M059J (cell line): ENCODE measurements at places on chromosomes 7 and 10.

DNA sequence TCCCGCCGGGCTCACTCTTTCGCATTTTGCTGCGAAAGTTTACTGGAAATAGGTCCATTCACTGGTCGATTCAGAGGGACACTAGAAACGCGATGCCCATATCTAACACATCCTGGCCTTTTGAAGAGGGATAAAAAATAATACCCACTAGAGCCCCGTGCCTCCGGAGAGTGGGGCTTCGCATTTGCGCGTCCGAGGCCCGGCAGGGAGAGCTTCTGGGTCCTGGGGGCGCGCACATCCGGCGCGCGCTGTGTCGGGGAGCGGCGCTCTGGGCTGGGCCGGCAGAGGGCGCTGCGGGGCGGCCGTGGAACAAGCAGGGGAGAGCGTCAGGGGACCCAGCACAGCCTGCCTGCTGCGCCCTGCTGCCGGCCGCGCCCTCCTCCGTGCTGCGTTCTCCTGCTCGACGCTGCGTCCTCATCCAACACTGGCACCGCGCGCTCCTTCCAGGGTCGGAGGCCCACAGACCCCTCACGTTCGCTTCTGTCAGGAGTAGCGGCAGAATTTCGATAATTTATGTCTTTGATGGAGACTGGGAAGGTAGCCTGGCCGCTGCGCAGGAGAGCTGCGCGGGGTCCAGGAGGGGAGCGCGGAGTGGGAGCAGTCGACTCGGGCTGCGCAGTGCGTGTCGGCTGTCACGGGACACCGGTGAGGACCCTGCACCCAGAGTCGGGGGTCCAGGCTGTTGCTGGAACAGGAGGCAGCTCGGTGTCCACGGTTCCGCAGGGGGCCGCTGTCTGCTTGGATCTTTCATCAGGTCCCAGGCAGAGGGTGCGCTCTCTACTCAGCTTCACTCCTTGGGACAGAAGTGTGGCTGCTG is 41.5 kb upstream of the ZNF32 start:
- DNase-seq: peak; percentile 63

GRCh38 chr7:80140388-80140787 is 5.8 kb downstream of the GNAI1 start:
- DNase-seq: no peak

DNA sequence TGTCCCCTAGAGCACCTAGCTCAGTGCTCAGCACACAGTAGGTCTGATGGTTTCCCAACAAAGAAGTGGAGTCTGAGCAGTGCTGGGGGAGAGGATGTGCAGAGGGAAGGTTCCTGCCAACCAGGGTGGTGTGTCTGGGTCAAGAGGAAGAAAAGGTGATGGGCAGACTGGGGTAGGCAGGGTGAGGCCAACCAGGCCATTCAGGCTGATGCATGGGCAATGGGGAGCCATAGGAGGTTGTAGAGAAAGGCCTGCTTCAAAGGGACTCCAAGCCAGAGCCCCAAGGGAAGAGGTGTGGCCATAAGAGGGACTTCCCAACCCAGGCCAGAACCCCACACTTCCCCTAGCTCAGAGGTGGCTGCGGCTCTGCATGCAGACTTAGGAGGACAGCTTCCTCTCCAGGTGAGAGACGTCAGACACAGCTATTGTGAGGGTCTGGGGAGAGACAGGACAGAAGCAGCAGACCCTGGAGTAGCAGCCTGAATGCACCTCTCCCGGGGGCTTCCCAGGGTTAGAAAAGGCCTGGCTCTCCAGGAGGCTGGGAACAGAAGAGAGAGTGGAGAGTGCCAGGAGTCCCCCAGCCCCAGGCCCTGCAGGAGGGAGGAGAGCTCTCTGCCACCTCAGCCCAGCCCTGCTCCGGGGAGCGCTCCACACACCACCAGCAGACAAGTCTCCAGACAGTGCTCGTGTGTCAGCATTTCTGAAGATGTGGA is 87.4 kb upstream of the ZMIZ1 start:
- no peak for DNase-seq

GRCh38 chr10:6770846-6771245 is 190.8 kb upstream of the PRKCQ start:
- peak; percentile 31 for DNase-seq

GRCh38 chr10:86654411-86655172 is at the start of gene OPN4:
OPN4 (plus strand) TSS chr10:86654547; CDS start chr10:86654784, 237 bp downstream.
- peak; percentile 81 for DNase-seq

DNA sequence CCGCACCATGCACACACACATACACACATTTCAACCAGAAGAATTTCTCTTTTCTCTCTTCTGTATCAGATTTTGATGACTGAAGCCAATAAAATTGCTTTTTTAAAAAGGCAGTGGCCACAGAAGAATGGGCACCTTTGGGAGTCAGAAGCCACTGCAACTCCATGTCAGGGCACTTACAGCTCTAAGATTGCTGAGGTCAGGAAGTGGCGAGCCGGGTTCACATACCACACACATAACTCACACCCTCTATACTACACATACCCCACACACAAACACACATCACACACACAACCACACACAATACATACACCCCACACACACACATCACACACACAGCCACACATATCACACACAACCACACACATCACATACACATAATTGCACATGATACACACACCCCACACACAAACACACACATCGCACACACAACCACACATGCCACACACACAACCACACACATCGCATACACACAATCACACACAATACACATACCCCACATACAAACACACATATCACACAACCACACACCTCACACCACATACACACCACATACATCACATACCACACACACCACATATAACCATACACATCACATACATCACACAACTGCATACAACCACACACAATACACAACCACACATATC is 31.2 kb downstream of the GPRIN2 start:
- DNase-seq: peak; percentile 99

GRCh38 chr7:27662490-27663205 is at the start of gene HIBADH:
HIBADH (minus strand) TSS chr7:27662883; CDS start chr7:27662788, 95 bp downstream.
- DNase-seq: peak; percentile 100

DNA sequence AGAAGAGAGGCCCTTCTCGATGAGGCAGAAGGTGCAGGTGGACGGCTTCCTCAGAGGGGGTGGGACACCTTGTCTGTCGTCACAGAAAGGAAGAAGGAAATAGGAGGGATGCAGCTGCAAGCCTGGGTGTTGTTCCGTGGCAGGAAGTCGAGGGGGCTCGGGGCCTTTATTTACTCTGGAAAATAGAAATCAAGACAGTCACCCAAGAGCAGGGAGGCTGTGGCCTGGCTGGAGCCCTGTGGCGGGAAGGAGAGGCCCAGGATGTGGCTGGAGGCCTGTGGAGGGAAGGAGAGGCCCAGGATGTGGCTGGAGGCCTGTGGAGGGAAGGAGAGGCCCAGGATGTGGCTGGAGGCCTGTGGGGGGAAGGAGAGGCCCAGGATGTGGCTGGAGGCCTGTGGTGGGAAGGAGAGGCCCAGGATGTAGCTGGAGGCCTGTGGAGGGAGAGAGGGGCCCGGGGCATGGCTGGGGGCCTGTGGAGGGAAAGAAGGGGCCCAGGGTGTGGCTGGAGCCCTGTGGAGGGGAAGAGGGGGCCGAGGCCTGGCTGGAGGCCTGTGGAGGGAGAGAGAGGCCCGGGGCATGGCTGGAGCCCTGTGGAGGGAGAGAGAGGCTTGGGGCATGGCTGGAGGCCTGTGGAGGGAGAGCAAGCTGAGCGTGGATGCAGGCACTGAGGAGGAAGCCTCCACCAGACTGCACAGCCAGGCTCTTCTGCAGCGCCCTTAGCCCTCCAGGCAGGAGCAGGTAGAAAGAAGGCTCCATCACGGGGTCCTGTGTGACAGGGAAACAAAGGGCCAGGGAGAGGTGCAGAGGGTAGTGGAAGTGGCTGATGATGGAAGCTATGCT is 97.3 kb upstream of the SFMBT2 start:
- no peak for DNase-seq

- peak; percentile 26 for DNase-seq
Observed at GRCh38 chr10:14617852-14618251, 156.8 kb downstream of the FAM107B start.

DNA sequence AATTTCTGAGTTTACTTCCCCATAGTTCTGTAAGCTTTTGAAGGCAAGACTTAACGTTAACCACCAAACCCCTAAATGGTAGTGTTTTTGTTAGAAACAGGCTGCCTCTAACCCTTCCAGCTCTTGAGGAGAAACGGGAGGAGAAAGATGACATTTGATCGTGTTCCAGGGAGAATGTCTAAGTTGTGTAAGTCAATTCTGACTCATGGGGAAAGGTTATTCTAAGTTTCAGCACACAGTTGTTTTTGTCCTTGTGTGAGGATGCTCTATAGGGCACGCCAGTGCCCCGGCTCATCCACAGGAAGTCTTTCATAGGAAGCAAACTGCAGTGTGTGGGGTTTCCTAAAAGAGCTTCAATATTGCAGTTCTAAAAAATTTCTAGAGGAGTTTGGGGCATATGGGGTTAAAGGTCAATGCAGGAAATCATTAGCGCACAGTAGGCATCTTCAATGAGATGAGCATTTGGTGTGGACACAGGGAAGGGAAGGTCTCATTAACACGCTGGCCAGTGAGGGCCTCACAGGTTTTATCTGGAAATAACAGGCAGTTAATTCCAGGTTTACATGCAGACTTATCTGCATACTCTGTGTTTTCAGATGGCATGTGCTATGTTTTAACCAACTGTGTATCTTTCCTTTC is 638.2 kb upstream of the IGFBP3 start:
- peak; percentile 86 for DNase-seq

DNA sequence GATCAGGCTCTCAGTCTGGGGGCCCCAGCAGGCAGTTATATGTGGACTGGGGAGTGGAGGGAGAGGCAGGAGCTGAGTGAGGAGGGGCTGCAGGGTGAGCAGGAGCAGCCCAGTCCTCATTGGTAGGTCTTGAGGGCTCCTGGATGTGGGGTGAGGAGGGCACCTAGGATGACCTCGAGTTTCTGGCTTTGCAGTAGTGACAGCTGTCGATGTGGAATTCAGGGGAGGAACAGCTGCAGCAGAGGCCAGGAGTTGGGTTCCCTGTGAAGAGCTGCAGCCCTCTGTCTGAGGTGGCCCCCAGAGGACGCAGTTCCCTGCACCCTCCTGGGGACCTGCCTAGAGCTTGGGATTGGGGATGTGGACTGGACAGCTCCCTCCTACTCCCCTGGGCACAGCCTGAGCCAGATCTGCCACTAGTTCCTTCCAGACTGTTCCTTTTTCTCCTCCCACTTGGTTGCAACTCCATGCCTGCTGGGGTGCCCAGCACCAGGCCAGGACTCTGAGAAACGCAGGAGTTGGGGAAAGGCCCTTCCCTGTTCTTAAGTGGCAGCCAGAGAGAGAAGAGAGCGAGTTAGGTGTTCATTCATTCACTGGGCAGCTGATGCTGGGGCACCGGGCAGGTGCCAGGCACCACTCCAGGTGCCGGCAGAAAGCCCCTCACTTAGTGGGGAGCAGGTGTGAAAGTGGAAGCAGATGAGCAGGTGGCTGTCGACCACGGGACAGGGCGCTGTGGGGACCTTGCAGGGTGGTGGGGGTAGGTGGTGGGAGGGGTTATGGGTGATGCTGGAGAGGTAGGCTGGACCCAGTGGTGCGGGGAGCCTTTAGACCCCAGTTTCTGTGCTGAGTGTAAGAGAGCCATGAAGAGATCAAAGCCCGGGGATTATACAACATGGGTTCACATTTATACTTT is 57.9 kb downstream of the PRF1 start:
- no peak for DNase-seq

- DNase-seq: peak; percentile 90
Observed at GRCh38 chr7:17275749-17276671, 22.4 kb upstream of the AHR start.

- no peak for DNase-seq
Observed at GRCh38 chr10:26491934-26492333, 53.8 kb downstream of the APBB1IP start.

GRCh38 chr7:25037325-25037724 is 57.3 kb upstream of the OSBPL3 start:
- peak; percentile 26 for DNase-seq

DNA sequence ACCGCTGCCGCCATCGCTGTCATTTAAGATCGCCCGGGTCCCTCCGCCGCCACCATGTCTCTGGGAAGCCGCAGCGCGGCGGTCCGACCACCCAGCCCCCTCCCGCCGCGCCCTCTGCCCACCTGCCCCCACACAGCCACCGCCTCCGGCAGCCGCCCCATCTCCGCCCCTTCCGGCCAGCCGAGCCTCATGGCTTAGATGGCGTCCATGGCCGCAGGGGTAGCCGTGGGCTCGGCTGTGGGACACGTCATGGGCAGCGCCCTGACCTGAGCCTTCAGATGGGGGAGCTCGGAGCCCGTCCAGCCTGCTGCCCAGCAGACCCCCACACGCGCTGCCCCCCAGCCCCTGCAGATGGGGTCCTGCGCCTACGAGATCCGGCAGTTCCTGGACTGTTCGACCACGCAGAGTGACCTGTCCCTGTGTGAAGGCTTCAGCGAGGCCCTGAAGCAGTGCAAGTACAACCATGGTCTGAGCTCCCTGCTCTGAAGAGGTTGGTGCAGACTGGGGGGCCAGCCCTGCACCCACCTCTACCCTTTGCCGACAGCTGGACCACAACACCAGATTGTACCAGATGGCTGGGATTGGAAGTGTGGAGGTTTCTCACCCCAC is 38.0 kb upstream of the TARP start:
- peak; percentile 18 for DNase-seq
